ENCODE measurements at places on chromosomes 6 and 20.

GRCh38 chr6:147942363-147942762, 400.3 kb upstream of the SASH1 start:
- DNase-seq, result no peak

GRCh38 chr6:15689586-15690482, 27.0 kb upstream of the DTNBP1 start:
- DNase-seq, result no peak

DNA sequence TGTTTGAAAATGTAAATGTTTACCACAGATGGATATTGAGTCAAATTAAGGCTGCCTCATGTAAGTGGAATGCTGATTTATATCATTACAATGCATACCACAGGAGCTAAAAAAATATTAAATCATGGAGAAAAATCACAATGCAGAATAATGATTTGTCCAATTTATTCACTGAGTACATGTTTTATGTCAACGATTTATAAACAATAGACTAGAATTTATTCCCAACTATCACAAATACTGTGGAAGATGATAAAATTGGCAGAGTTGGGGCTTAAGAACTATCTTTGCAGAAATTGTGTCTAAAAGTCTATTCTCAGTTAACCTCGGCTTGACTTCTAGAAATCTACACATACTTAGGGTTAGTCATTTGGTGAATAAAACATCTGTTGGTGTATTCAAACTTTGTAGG, 472.1 kb upstream of the MARCKS start:
- no peak for DNase-seq

DNA sequence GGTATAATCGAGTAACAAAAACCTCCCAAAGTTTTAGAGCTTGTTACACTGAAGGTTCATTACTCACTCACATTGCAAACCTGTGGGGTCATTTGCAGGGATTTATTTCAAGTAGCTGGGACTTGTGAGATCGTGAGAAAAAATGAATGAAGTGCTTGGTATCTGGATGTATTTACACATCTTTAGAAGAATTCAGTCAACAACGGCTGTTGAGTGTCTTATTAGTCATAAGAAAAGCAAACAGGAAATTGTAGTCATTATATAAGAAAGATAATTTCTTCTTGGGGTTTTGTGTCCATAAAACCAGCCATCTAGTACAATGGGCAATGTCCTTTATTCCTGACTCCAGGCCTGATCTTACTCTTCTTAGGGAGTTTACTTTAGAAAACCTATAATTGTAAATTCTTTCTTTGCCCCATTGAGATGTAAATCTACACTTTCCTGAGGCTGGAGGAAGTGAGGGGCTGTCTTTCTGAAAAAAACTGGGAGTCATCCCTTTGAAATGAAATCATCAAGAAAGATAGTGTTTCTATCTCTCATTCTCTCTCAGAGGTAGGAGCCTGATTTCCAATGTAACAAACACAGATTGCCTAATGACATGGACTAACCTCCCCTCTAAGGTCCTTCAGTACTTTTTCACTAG, 202.5 kb upstream of the ASCC3 start:
- DNase-seq, result no peak
